ENCODE measurements at places on chromosomes 13 and 19.
A peak's percentile ranks its signal among the peaks of the same experiment; 100 is the strongest.

GRCh38 chr13:108855737-108856387, 226.5 kb downstream of the MYO16 start:
- DNase-seq, result no peak

- no peak for DNase-seq
Observed at GRCh38 chr19:49656456-49657109, 9.1 kb downstream of the IRF3 start.

- peak; percentile 98 for DNase-seq
Observed at GRCh38 chr19:16435238-16435917, 36.4 kb downstream of the EPS15L1 start.

DNA sequence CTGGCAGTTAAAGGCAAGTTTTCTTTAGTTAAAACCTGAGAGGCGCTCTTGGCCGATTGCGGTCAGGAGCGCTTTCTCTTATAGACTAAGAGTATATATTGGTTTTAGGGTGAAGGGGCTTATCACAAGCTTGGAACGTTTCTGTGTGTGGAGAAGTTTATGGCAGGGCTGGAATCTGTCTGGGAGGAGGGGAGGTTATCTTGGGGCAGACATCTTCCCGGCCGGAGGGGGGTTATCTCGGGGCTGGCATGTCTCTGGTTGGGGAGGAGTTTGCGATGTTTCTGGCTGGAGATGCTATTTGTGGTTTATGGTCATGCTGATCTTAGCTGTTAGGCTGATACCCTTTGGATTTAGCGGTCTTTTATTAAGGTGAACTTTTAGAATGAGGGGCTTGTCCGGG, 18.3 kb downstream of the KDM4B start:
- DNase-seq, result peak; percentile 26

DNA sequence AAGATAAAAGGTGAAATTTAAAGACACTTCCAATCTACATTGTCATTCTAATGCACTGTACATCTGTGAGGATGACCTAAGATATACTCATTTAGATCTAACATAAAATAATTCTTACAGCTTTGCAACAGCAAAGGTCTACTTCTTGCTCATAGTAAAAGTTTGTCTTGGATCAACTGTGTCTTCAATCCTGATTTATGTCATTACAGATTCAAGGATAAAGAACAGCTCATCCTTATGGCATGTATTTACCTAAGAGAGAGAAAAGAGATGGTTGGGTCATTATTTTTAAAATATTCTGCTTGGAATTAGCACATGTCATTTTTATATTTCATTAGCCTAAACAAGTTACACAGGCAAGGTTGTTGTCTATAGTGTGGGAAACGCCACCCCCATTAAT, 2193.1 kb downstream of the PCDH9 start:
- DNase-seq, result peak; percentile 35

GRCh38 chr13:50927701-50928100, 18.1 kb downstream of the RNASEH2B start:
- DNase-seq, result no peak

DNA sequence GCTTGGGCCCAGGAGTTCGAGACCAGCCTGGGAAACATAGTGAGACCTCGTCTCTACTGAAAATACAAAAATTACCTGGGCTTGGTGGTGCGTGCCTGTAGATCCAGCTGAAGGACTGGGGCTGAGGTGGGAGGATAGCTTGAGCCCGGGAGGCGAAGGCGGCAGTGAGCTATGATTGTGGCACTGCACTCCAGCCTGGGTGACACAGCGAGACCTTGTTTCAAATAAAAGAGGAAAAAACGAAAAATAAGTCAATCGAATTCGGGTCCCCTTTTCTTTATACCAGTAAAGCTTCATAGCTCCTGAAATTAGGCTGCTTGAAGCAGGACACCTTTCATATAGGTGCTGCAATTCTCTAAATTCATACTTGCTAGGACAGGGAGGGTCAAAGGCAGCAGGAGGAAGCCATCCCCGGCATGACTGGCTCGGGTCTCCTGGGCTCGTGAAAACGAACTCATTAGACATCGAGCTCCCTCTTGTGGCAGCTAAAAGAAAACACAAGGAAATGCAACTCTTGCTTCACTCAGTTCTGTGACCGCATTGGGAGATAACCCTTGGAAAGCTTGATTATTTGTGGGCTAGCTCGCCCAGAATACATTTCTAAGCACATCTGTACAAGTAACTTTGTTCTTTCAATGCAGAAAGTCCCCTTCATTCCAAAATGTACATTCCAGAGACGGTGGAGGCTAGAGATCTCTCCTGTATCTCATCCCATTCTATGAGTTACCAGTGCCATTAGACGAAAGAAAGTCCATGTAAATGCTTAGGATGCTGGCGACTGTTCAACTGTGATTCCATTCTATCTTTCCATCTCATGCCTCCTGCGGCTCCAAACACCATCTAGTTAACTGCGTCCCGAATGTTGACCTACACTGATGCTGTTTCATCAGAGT, 16.8 kb downstream of the FPR2 start:
- DNase-seq, result peak; percentile 81

DNA sequence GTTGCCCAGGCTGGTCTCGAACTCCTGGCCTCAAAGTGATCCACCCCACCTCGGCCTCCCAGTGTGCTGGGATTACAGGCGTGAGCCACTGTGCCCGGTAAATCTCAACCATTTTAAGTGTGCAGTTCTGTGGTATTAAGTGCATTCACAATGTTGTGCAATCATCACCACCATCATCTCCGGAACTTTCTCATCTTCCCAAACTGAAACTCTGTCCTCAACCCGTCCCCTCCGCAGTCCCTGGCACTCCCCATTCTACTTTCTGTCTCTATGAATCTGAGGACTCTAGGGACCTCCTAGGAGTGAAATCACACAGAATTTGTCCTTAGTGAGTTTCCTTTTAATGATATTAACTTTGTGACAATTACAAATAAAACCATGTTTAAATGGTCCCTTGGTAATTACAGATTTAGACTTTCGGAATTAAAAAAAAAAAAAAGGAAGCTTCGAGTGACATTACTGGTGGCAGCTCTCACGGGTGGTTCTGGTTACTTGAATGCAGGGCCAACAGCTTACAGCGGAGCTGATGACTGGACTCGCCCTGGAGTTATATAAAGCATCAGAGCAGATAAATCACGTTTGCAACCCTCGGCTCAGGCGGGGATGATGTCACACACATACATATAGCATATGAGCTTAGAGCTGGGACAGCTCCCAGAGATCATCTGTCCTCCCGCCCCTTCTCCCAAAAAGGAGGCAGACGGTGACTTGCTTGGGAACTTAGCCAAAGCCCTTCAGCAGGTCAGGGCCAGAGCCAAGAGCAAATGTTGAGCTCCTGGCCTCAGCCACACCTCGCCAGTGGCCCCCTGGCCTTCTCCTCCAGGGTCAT, 89.8 kb downstream of the ZNF557 start:
- peak; percentile 92 for DNase-seq

DNA sequence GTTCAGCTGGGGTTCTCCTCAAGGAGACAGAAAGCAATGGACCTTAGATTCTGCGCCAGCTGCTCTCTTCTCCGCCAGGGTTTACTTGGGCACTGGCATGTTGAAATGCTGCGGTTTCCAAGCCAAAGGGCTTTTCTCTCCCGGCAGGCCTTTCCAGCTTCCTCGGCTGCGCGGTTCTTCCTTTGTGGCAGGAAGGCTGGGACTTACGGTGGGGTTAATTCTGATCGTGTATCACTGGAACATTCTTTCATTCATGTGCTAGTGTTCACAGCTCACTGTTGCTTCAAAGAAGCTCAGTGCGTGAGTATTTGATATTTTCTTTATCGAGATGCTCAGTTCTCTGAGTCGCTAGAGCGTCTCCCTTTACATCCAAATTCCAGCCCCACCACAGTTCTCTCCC, 723.2 kb downstream of the UQCRFS1 start:
- no peak for DNase-seq

DNA sequence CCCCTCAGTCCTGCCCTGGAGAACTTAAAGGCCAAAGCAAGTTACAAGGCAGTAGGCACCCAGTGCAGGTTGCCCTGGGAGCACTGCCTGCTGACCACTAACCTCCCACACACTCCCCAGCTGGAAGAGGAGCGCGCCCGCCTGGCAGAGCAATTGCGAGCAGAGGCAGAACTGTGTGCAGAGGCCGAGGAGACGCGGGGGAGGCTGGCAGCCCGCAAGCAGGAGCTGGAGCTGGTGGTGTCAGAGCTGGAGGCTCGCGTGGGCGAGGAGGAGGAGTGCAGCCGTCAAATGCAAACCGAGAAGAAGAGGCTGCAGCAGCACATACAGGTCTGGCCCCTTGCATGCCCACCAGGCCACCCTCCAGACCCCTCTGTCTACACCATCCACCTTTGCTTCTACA, 61.1 kb downstream of the KCNC3 start:
- DNase-seq, result no peak

GRCh38 chr19:3360421-3361383, 5.7 kb upstream of the NFIC start:
- DNase-seq, result no peak

DNA sequence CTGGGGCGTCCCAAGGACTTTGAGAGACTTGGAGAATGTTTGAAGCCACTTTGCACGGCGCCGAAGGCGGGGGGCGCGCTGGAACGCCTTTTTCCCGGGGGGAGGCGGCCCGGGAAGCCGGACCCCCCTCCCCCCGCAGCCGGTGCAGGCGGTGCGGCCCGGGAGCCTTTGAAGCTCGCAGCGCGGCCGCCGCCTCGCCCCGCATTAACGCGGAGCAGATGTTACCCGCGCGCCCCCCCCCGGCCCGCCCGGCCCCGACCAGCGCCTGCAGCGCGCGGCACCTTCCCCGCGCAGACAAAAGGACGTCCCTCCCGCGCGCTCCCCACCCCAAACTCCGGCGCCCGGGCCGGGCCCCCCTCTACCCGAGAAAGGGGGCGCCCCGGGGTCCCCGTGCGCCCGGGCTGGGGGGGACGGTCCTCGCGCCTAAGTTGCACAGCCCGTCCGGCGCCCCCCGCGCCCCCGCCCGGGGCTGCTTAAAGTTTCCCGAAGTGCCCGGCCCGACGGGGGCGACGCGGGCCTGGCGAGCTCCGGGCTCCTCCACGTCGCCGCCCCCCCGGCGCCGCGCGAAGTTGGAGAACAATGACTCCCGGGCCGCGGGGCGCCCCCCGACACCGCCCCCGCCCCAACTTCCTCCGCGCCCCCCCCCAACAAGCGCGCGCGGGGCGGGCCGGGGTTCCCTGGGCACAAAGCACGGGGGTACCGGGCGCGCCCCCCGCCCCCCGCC, 685 bp downstream of the TCF3 start:
- DNase-seq, result peak; percentile 48

DNA sequence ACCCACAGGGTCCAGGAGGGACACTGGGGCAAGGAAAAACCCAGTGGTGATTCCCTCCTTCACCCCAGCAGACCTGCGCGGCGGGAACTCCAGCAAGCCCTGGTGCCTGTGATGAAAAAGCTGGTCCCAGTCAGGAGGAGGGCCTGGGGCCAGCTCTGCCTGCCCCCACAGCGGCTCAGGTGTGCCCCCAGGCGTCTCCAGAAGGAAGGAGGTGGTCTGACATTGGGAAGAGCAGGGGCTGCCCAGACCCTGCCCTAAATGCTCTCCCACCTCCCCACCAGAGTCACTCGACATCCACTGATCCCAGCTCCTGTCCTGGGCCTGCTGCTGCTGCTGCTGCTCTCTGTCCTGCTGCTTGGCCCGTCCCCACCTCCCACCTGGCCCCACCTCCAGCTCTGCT, 6.2 kb downstream of the PTH2 start:
- no peak for DNase-seq

DNA sequence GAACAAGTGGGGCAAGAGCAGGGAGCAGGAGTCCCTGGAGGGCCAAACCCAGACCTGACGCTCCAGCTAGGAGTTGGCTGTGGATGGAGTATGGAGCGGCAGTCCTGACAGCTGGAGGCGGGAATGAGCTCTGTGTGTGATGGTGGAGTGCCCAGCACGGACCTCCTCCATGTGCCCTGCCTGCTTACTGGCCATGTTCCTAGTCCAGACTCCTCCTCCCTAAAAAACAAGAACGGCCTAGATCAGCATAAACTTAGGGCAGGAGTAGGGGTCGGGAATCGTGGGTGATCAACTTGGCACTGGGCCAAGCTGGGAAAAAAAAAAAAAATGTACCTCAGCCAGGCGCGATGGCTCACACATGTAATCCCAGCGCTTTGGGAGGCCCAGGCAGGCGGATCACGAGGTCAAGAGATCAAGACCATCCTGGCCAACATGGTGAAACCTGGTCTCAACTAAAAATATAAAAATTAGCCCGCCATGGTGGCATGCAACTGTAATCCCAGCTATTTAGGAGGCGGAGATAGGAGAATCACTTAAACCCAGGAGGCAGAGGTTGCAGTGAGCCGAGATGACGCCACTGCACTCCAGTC, 29.5 kb downstream of the LTBP4 start:
- no peak for DNase-seq

GRCh38 chr19:33240181-33240771, 14.6 kb upstream of the SLC7A10 start:
- no peak for DNase-seq

- DNase-seq, result no peak
Observed at GRCh38 chr13:61052175-61052574, 363.5 kb downstream of the PCDH20 start.

GRCh38 chr13:48535766-48536165, 2.9 kb upstream of the RCBTB2 start:
- no peak for DNase-seq

- peak; percentile 37 for DNase-seq
Observed at GRCh38 chr13:59743195-59743594, 420.5 kb downstream of the DIAPH3 start.

GRCh38 chr19:30070968-30071632, 129.1 kb downstream of the URI1 start:
- DNase-seq, result no peak
